ENCODE measurements at places on chromosomes 7 and 10. TPM values are rescaled to one million over a fixed set of nuclear protein-coding genes. Genes with fewer than 3 reads are reported as not detected.
A peak's percentile ranks its signal among the peaks of the same experiment; 100 is the strongest.

- DNase-seq = no peak
These were observed 23.9 kb upstream of the MPP7 start for GRCh38 chr10:28326516-28327490.

DNA sequence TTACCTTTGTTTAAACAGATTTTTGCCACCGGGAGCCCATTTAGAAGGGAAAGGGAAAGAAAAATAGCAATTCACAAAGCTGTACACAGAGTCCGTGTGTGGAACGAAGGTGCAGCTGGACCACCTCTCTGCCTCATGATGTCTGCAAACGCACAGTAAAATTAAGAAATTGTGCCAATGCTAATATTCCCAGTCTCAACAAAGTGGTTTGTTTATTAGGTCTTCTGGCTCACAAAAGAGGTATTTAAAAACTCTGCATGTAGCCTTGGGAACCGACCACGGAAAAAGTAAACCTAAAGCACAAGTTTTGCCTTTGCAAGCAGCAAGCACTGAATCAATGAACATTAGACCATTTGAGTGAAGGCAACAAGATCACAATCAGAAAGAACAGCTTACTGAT is 57.7 kb downstream of the CREB3L2 start:
- no peak for DNase-seq

DNA sequence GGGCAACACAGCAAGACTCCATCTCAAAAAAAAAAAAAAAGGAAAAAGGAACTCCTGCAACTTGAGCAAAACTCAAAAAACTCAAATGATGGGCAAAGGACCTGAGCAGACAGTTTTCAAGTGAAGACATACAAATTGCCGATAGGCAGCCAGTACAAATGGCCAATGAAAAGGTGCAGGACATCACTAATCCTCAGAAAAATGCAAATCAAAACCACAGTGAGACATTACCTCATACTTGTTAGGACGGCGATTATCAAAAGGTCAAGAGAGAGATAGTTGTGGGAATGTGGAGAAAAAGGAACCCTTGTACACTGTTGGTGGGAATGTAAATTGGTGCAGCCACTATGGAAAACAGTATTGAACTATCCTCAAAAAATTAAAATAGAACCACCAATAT is 16.8 kb downstream of the SVOPL start:
- DNase-seq = no peak

GRCh38 chr7:101595246-101595645 is 33.9 kb downstream of the MYL10 start:
- no peak for DNase-seq

- DNase-seq = peak; percentile 85
These were observed 476.9 kb downstream of the KCNMA1 start for GRCh38 chr10:77160679-77161078.

DNA sequence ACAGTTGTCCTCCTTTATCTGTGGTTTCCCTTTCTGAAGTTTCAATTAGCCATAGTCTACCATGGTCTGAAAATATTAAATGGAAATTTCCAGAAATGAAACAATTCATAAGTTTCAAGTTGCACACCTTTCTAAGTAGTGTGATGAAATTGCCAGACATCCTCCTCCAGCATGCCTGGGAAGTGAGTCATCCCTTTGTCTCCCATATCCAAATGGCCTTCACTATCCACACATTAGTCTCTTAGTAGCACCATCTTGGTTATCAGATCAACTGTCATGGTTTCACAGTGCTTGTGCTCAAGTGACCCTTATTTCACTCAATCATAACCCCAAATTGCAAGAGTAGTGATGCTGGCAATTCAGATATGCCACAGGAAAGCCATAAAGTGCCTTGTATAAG is 83.4 kb upstream of the PPP1R9A start:
- peak; percentile 52 for DNase-seq

- DNase-seq = no peak
These were observed 24.9 kb upstream of the CHST3 start for GRCh38 chr10:71939304-71939703.

GRCh38 chr10:3760083-3760482 is 24.9 kb downstream of the KLF6 start:
- DNase-seq = no peak

- no peak for DNase-seq
These were observed 420.4 kb upstream of the ZMIZ1 start for GRCh38 chr10:78648256-78648860.

DNA sequence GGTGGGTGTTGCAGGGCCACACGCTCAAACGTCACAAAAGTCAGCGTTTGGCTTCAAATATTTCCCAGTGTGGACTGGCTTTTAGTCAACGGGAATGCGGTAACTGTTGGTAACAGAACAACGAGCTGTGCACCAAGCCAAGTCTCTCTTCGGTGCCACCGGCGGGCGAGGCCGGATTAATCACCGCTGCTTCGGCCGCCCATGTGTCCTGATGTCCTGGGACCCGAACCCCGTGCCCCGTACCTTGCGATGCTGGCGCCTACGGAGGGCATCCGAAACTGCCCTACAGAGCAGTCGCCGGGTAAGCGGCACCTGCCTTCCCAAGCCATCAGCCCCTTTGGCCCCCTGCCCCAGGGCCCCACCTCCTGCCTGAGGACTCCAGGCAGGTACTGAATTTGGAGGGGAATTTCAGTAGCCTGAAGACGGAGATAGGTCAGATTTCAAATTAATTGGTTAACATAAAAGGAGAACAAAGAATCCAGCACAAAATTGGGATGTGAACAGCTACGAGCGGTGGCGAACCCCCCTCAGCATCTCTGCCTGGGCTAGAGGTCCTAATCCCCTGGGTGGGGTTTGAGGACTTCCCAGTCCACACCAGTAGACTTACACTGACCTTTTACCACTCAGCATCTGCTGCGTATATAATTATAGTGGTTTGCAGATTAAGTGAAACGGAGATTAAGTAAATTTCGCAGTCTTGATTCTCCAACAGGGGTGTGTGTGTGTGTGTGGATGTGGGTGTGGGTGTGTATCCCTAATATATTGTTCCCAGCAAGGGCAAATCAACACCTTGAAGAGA is at the start of gene LRRC72:
Gene LRRC72, plus strand, starts transcription at position 84 of the 799 bp plus-strand sequence. Its CDS starts 128 bp downstream, at position 212.
- DNase-seq = no peak

- no peak for DNase-seq
These were observed 337.7 kb upstream of the ZNF32 start for GRCh38 chr10:43986374-43986773.

GRCh38 chr10:7297094-7297493 is 113.7 kb downstream of the SFMBT2 start:
- DNase-seq = no peak

- no peak for DNase-seq
These were observed 56.4 kb downstream of the BBS9 start for GRCh38 chr7:33185786-33186185.

- DNase-seq = no peak
These were observed 191.6 kb downstream of the LSM5 start for GRCh38 chr7:32298408-32299132.

DNA sequence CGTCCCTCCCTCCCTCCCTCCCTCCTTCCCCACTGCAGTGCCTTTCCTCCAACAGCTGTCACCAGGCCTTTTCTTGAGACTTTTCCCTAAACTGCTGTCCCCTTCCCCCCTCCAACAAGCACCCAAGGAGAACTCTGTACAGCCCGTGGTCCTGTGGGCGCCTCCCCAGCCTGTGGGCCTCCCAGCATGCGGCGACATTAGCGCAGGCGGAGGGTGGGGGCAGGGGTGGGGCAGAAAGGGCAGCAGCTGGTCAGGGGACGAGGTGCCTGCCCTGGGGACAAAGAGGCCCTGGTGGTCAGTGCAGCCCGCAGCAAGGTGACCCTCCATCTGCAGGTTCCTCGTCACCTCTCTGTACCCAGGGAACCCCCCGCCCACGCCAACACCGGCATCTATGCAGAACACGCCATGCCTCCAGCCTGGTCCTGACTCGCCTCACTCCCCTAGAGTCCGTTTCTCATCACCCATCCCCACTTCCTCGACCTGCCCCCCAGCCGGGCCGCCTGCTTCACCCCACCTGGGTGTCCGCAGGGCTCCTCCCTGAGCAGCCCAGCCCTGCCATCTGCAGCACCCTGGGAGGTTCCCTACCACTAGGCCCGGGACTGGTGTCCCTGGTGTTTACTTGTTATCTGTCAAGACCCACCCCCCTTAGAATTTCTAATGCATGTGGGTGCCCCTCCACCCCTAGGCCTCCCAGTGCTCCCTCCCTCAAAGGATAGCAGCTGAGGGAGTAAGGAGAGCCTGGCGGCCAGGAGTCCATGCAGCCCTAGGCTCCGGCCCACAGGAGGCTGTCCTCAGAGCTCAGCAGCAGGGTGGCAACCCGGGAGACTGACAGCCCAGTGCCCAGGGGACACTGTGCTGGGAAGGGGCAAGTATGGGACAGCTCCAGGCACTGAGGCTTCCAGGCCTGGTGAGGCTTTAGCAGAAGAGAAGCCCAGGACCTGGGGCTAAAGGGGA is 147.8 kb downstream of the ARHGAP22 start:
- no peak for DNase-seq

DNA sequence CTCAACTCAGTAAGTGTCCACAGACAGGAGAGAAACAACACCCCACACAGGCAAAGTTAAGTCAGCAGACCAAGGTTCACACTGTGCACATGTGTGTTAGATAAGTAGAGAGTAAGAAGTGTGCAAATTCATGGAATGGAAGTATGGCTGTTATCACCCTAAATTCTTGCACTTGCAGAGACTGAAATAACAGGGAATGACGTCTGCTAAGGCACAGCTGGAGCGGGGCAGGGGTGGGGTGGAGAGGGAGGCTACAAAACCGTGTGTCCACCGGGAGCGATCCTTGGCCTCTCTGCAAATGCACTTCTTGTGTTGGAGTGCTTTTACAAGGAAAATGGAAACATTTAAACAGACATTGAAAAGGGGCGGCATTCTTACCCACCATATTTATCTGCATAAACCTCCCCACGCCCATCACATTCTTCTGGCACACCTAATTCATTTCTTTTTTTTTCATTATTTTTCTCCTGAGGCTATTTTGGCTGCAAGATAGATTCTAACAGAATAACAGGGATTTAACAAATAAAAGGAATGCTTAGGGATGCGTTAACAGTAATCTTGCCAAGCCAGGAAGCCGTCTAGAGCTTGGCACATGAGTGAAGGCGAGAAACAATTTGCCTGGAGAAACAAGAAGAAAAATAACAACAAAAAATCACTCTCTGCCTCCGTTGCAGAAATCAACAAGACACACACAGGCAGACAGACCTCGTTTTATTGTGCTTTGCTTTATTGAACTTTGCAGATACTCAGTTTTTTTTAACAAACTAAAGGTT is 30.1 kb downstream of the TNS3 start:
- no peak for DNase-seq

- no peak for DNase-seq
These were observed 196.4 kb downstream of the SDHAF3 start for GRCh38 chr7:97313900-97314299.

DNA sequence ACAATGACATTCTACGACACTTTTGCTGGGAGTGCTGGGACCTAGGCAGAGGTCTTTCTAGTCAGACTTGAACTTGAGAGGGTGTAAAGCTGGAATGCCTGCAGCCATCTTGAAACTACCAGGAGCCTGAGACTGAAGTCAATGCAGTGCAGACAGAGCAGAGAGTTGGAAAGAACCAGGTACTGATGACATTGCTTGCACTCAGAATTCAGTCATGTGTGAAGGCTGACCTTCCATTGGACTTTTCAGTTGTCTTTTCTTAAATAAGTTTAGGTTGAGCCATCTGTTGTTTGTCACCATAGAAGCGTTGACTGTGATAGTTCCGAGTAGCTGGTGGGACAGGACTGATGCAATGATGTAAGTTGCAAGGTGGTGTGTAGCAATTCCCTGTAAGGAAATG is 3.1 kb upstream of the PLPP4 start:
- DNase-seq = no peak

- DNase-seq = peak; percentile 21
These were observed 14.8 kb downstream of the ZSCAN25 start for GRCh38 chr7:99631295-99632109.

GRCh38 chr10:79250259-79250658 is 97.0 kb upstream of the PPIF start:
- no peak for DNase-seq

DNA sequence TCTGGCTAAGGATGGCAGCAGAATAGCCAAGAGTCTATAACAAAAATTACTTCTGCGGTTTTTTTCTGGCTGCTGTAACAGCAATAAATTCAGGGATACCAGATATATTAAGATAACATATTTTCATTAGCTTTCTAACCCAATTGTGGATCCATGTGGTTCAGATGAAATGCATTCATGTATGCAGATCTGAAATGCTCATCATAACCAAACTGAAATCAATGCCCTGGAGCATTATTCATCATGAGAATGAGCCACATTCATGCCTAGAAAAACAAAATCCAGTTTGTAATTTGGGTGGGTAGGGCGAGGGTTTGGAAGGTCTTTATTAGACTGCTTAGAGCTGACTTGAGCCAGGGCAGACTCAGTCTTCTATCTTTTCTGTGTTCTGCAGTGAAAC is 69.8 kb upstream of the SEMA3A start:
- no peak for DNase-seq

GRCh38 chr7:77217474-77218185 is 18.0 kb upstream of the FGL2 start:
- no peak for DNase-seq

DNA sequence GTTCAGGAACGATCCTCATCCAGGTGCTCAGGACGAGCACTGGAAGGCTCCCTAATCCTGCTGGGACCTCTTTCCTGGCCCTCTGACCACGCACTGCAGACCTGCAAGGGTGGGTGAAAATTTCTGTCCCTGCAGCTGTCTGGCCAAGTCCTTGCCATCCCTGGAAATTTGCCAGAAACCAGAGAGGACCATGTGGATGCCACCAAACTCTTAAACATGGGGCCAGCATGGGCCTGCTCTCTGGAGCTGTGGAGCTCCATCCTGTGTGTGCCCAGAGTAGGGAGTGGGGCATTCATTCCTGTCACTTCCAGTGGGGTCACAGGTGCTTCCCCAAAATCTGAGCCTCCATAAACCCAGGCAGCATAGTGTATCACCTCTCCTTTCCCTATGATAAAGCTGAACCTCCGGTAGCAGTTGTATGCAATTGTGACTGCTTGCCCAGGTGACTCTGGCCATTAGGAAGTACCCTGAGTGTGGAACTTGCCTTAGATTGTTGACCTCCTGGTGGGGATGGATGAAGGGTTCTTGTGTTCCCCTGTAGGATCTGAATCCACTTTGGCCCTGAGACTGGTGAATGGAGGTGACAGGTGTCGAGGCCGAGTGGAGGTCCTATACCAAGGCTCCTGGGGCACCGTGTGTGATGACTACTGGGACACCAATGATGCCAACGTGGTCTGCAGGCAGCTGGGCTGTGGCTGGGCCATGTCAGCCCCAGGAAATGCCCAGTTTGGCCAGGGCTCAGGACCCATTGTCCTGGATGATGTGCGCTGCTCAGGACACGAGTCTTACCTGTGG is 57.1 kb downstream of the DMBT1 start:
- no peak for DNase-seq

- DNase-seq = no peak
These were observed 197.0 kb upstream of the FZD1 start for GRCh38 chr7:91067242-91067641.

GRCh38 chr7:24133691-24134090 is 150.3 kb upstream of the NPY start:
- DNase-seq = no peak

TCF7L2 gene
- total RNA-seq = 3.4 TPM

SMKR1 gene
- total RNA-seq = not detected

PBLD gene
- total RNA-seq = 4.5 TPM

MYH16 gene
- total RNA-seq = 0.89 TPM

IQCE gene
- total RNA-seq = 20.0 TPM

RTKN2 gene
- total RNA-seq = 6.7 TPM

GRID2IP gene
- total RNA-seq = not detected

PTPRN2 gene
- 2.4 TPM for total RNA-seq

MKLN1 gene
- 20.1 TPM for total RNA-seq

CFAP70 gene
- total RNA-seq = 1.2 TPM

ITGB8 gene
- 104 TPM for total RNA-seq

NEUROD6 gene
- not detected for total RNA-seq

ANKRD30A gene
- not detected for total RNA-seq

KLF14 gene
- total RNA-seq = not detected

RPEL1 gene
- total RNA-seq = not detected

CPXM2 gene
- total RNA-seq = 13.3 TPM

PLAC9 gene
- not detected for total RNA-seq
